Cardiac muscle cell (in vitro differentiated cells and primary cell): ENCODE measurements at places on chromosomes 6 and 20. TPM values are rescaled to one million over a fixed set of nuclear protein-coding genes. Genes with fewer than 3 reads are reported as not detected.

The HSPA12B gene
- 0.18 and 0.92 TPM in 2 replicates for total RNA-seq

The BPIFB4 gene
- not detected in 2 replicates for total RNA-seq

The ZNF165 gene
- 0.95 and 1.6 TPM in 2 replicates for total RNA-seq

The ZNF341 gene
- 2.7 and 3.8 TPM in 2 replicates for total RNA-seq

The RIPPLY2 gene
- 0.35 and 0.45 TPM in 2 replicates for total RNA-seq

The REM1 gene
- total RNA-seq = not detected in 2 replicates

The GNMT gene
- 0.21 and 0.25 TPM in 2 replicates for total RNA-seq

The HFE gene
- 0.66 and 0.99 TPM in 2 replicates for total RNA-seq

The CNKSR3 gene
- total RNA-seq = 3.8 and 4.4 TPM in 2 replicates

The RAET1L gene
- total RNA-seq = not detected in 2 replicates

The PGBD1 gene
- total RNA-seq = 7.5 and 8.2 TPM in 2 replicates

The TUBB1 gene
- 0.03 TPM in 1 of 2 replicates, not detected in the other for total RNA-seq

The TRIM10 gene
- not detected in 2 replicates for total RNA-seq
